Thoracic aorta (tissue), 2 donors: ENCODE measurements at places on chromosomes 6 and 20.

- no peak for DNase-seq
Measured at GRCh38 chr6:67768972-67769371, 866.1 kb upstream of the ADGRB3 start.

DNA sequence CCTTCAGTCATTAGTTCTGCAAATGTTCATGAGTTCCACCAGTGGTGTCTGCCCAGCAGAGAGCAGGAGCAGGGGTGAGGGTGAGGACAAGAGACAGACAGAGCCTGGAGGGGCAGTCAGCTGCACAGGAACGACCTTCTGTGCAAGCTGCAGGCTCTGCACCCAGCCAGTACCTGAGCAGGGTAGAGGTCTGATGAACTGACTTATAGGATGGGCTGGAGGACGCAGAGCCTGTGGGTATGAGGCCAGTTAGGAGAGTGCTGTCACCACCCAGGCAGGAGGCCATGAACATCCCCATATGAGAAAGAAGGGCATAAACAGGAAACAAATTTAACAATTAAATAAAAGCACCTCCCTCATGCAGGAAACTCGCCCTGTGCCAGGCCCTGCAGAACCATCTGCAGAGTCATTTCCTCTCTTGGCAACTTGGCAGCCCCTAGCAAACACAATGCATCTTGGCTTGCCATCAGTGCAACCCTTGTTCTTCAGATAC, 17.9 kb downstream of the C6orf15 start:
- no peak for DNase-seq

DNA sequence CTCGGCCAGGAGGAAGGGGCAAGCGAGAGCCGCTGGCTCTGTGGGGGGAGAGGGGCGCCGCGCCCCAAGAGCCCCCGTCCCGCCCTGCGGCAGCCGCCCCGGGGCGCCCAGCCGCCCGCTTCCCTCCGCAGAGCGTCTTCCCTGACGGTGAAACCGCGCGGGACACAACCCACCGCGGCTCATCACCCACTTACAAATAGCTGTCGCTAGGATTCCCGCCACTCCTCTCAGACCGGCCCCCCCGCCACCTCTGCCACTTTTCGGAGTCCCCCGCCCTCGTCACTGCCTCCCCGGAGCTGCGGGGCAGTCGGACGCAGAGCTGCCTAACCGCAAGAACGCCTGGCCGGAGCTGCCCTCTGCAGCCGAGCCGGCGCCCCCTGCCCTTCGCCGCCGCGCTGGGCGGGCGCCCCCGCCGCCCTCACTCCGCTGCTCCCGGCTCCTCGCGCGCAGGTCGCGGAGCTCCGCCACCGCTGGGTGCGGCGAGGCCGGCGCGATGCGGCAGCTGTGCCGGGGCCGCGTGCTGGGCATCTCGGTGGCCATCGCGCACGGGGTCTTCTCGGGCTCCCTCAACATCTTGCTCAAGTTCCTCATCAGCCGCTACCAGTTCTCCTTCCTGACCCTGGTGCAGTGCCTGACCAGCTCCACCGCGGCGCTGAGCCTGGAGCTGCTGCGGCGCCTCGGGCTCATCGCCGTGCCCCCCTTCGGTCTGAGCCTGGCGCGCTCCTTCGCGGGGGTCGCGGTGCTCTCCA, at the start of gene SLC35D3:
Gene SLC35D3 (plus strand): TSS at position 366 of the 749 bp plus-strand sequence. CDS start 128 bp downstream, at position 494.
- DNase-seq: no peak

- DNase-seq: no peak
Measured at GRCh38 chr20:57608516-57608915, 11.7 kb downstream of the ZBP1 start.

- DNase-seq: no peak
Measured at GRCh38 chr6:149111556-149112115, 205.9 kb upstream of the TAB2 start.

DNA sequence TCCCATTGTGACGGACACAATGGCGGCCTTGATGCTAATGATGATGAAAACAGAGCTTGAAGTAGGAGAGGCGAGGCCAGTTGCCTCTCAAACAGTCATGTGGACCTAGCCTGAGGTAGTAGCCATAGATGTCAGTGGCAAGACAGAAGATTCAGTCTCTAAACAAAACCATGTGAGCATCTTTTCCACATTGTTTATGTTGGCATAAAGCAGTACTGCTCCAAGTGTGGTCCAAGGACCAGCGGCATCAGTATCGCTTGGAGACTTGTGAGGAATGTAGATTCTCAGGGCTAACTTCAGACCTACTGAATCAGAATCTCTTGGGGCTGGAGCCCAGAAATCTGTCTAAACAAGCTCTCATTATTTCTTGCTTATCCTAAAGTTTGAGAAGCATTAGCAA, 312.8 kb upstream of the JAG1 start:
- no peak for DNase-seq

DNA sequence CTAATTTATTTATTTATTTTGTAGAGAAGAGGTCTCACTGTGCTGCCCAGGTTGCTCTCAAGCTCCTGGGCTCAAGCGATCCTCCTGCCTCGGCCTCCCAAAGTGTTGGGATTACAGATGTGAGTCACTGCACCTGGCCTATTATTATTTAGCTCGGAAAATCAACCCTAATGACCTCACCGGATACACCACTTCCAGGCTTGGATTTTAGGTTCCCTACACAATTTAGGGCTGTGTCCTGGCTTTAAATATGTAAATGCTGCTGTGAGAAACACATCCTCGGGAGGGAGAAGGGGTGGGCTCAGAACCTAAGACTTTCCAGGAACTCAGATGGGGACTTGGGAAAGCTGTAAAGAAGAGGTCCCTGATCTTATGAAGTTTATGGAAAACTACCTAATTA, 51.0 kb upstream of the SLC32A1 start:
- no peak for DNase-seq

GRCh38 chr6:147106759-147107401, 97.3 kb upstream of the STXBP5 start:
- DNase-seq: no peak

GRCh38 chr20:48970681-48971365, 49.3 kb downstream of the ARFGEF2 start:
- DNase-seq: no peak

DNA sequence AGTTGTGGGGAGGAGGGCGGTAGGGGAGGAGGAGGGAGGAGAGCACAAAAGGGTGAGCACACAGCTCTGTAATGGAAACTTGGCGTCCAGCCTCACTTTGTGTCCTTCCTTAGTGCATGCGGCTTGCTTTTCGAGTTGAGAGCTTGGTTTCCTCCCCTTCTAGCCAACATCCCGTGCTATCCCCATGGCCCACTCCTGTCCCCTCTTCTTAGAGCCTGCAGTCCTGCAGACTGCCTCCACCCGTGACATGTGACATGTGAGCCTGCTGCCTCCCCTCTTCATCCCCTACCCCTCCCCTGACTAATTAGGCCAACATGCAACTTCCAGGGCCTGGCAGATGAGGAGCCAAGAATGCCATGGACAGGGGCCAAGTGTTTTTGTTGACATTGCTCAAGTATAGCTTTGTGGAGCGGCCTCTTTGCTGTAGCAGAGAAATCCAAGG, 63.2 kb downstream of the SLC24A3 start:
- no peak for DNase-seq
